ENCODE measurements at places on chromosomes 5 and 9. TPM values are rescaled to one million over a fixed set of nuclear protein-coding genes. Genes with fewer than 3 reads are reported as not detected.

GRCh38 chr5:154794525-154795234, 39.5 kb downstream of the LARP1 start:
- DNase-seq: no peak

- no peak for DNase-seq
Observed at GRCh38 chr5:142600092-142600491, 85.8 kb downstream of the FGF1 start.

The RANBP6 gene
- total RNA-seq: 25.9 TPM

- no peak for DNase-seq
Observed at GRCh38 chr9:95496687-95497086, 20.1 kb downstream of the PTCH1 start.

DNA sequence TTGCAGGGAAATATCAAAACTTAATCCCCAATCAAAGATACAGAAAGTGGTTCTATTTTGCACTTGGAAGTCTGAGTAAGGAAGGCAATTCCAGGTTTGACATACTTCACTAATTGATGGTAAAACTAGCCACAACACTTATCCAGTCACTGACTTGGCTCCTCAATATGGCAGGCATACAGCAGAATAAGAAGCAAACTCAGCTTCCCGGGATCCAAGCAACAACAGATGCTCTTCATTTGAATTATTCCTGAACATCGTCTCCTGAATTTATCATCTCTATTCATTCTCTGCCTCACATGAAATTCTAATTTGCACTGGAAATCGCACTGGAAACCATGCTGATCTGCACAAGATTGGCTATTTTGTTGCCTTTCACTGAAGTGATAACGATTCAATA, 629.6 kb downstream of the PRELID2 start:
- no peak for DNase-seq

- DNase-seq: no peak
Observed at GRCh38 chr5:32160228-32160627, 13.9 kb downstream of the GOLPH3 start.

The GAS1 gene
- total RNA-seq: 24.6 TPM

- DNase-seq: no peak
Observed at GRCh38 chr9:130209422-130209821, 37.2 kb downstream of the NCS1 start.

The SLC44A1 gene
- 13.9 TPM for total RNA-seq

GRCh38 chr5:54671111-54671531, 153.6 kb downstream of the SNX18 start:
- no peak for DNase-seq

The TMEM252 gene
- total RNA-seq: not detected

The ZER1 gene
- 19.1 TPM for total RNA-seq

DNA sequence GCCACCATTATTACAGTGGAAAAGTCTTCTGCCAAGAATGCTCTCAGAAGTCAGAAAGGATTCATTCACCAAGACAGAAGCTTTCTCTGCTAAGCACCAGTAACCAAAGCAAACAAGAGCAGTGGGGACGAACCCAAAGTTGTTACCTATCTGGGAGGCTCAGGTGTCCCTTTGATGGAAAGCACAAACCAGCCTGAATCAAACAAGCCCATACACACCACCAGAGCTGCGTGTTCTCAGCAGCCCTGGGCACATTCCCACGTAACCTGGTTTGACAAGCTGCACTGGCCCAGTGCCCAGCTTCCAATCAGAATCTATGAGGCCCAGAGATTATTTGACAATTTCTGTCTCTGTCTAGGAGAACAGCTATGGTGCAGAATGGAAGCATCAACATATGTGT, 252.6 kb downstream of the ACTL7B start:
- DNase-seq: no peak

GRCh38 chr9:38250279-38251035, 142.0 kb upstream of the ALDH1B1 start:
- DNase-seq: no peak

The IFNA14 gene
- total RNA-seq: not detected

DNA sequence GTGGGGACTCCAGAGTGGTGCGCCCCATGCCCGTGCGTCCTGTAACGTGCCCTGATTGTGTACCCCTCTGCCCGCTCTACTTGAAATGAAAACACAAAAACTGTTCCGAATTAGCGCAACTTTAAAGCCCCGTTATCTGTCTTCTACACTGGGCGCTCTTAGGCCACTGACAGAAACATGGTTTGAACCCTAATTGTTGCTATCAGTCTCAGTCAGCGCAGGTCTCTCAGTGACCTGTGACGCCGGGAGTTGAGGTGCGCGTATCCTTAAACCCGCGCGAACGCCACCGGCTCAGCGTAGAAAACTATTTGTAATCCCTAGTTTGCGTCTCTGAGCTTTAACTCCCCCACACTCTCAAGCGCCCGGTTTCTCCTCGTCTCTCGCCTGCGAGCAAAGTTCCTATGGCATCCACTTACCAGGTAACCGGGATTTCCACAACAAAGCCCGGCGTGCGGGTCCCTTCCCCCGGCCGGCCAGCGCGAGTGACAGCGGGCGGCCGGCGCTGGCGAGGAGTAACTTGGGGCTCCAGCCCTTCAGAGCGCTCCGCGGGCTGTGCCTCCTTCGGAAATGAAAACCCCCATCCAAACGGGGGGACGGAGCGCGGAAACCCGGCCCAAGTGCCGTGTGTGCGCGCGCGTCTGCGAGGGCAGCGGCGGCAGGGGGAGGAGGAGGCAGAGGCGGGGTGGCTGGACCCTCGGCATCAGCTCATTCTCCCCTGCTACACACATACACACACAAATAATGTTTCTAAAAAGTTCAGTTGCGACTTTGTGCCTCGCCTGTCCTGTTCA, 668 bp downstream of the GLIS3 start:
- peak; percentile 30 for DNase-seq

DNA sequence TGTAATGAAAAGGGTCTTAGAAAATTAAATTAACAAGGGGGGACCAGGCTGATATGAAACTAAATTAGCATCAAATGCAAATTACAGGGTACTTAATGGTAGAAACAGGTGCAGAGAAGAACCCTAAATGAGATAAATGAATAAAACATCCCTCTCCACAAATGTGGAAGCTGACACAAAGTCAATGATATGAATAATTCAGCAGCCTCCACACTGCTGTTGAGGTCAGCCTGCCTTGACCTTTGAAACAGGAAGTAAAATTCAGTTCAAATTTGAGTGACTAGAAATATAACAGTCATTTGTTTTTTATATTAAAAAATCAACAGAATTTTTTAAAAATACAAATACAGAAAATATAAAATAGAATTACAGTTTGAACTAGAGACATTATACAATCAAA, 40.0 kb downstream of the EBF1 start:
- peak; percentile 16 for DNase-seq

GRCh38 chr5:56025151-56025885, 30.6 kb upstream of the IL6ST start:
- no peak for DNase-seq

GRCh38 chr5:91302958-91303357, 80.2 kb downstream of the ARRDC3 start:
- DNase-seq: no peak

- DNase-seq: no peak
Observed at GRCh38 chr9:126671381-126671831, 57.7 kb downstream of the LMX1B start.

DNA sequence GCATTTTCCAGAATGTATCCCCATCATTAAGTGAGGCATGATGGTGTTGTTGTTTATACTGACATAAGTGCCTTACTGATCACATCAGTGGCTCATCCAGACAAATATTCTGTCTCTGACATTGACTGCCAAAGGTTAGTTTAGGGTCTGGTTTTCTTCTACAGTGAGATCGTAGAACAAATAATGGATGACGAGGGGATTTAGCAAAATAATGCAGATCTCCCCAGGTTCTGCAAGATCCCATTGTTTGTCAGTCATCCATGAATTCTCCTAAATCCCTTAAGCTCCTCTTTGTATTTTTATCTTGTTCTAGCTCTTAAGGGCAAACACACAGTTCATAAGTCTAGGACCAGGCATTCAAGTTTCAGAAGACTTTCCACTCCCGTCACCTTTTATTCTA, 93.1 kb upstream of the DHFR start:
- DNase-seq: no peak

The ABO gene
- total RNA-seq: 0.11 TPM

The GLRA1 gene
- total RNA-seq: 0.21 TPM

DNA sequence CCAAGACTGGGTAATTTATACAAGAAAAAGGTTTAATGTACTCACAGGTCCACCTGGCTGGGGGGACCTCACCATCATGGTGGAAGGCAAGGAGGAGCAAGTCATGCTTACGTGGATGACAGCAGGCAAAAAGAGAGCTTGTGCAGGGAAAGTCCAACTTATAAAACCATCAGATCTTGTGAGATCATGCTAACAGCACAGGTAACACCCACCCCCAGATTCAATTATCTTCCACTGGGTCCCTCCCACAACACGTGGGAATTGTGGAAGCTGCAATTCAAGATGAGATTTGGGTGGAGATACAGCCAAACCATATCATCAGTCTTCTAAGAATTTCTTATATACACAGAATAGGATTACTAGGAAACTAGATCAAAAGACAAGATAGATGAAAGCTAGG, 555.6 kb downstream of the PRR16 start:
- DNase-seq: no peak

DNA sequence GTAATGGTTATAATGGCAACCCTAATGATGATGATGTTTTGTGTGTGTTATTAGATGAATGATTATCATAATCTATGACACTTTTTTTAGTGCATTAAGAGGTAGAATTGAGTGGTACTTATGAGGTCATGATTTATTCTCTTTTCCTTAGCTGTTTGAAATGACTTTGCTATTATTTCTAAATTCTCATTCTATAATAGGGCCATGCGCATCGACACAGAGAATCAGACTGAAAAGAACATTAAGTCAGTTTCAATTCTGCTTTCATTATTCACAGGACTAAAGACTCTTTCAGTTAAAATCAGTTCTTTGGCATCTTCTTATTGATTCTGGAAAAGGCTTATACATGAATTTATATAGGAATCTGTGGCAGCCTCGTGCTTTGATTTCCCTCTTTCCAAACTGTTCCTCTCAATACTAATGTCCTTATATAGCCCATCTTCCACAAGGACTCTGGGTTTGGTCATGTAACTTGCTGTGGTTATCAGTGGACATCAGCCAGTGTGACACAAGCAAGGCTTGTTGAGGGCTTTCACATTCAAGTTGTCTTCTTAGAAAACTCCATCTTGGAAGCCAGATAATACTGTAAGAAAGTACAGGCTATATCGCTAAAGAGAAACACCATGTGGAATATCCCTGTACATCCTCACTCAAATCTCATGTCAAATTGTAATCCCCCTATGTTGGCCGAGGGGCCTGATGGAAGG, 140.3 kb upstream of the CHD1 start:
- no peak for DNase-seq

DNA sequence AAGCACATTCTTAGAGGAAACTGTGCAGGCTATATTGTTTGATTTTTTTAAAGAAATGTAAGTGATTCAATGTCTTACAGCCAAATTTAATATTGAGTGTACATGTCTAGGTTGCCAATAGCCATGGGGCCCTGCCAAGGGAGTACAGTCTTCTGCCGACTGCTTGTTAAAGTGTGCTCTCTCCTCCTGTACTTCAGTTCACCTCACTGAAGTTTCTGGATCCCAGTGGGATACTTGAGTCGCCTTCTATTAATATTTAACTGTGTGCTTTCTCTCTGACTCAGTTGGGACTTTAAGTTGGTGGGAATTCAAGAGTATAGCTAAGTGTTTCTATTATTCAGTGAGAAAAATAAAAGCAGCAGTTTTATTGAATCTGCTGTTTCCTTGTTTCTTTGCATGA, 44.5 kb upstream of the C5orf47 start:
- no peak for DNase-seq

The TAF1L gene
- not detected for total RNA-seq

Measured in neural crest cell (in vitro differentiated cells).